ENCODE measurements at places on chromosomes 4 and X.

GRCh38 chr4:181418496-181418895 lies 824.7 kb upstream of the TENM3 start:
- DNase-seq = no peak

- no peak for DNase-seq
These were observed at the start of gene OPHN1 for GRCh38 chrX:68433155-68433980. TSS of gene OPHN1 (minus strand) at chrX:68433495. CDS start at chrX:68433020, 475 bp downstream.

GRCh38 chrX:48737940-48738339 lies 23.6 kb upstream of the GLOD5 start:
- no peak for DNase-seq

- no peak for DNase-seq
These were observed 140.8 kb upstream of the EDNRA start for GRCh38 chr4:147340111-147340510.

DNA sequence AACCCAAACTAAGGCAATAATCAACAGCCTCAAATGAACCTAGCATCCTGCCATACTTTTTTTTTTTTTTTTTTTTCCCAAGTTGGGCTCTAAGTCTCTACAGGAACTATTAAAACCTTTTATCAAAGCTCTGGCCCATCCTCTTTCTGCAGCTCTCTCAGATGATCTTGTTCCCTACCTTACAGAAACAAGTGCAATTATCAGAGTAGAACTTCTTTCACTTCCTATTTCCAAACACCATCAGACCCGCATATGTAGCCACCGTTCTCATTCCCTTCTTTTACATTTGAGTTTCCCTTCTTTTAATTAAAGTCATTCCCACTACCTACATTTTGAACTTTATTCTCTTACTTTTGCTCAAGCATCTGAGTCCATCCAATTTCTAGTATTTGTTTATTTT lies 690.6 kb downstream of the DMD start:
- DNase-seq = no peak

- DNase-seq = no peak
These were observed 9.4 kb upstream of the ADH1B start for GRCh38 chr4:99330648-99331047.

- DNase-seq = no peak
These were observed 1.3 kb downstream of the CNGA1 start for GRCh38 chr4:48015216-48015615.

- DNase-seq = peak; percentile 14
These were observed 6.5 kb downstream of the ZNF185 start for GRCh38 chrX:152904151-152905080.

- no peak for DNase-seq
These were observed 173.5 kb downstream of the ANK2 start for GRCh38 chr4:113223001-113223400.

Measured in activated CD4-positive, alpha-beta T cell treated with anti-CD3 and anti-CD28 coated beads, Interleukin-2, amount 50 U/mL, for 4 hours (primary cell).